LNCaP clone FGC (cell line): ENCODE measurements at places on chromosomes 3 and 15.

DNA sequence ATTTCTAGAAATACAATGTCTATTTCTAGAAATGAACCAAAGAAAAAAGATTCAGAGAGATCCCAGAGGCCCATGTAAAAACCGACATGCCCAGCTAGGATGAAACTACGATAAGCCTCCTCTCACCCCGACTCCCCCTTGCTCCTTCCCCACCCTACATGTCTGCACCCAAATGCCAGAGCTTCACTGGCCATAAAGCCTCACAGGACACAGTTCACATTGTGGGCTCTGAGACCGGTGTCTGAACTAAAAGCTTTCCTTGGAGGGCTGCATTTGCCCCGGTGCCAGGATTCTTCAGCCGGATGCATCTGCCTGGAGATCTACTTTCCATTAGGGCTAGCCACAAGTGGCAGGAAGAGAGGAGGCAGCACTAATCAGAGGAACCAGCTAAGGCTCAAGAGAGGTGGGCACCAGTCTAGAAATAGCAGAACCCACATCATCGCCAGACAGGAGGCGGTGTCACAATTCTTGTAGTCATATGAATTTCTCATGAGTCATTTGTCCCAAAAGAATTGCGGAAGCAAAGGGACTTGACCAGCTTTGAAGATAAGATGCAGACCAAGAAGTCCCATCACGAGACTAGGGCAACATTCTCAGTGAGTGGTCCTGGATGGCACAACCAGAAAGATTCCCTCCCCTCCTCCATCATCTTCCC is 353.6 kb downstream of the NTRK3 start:
- no peak for DNase-seq

DNA sequence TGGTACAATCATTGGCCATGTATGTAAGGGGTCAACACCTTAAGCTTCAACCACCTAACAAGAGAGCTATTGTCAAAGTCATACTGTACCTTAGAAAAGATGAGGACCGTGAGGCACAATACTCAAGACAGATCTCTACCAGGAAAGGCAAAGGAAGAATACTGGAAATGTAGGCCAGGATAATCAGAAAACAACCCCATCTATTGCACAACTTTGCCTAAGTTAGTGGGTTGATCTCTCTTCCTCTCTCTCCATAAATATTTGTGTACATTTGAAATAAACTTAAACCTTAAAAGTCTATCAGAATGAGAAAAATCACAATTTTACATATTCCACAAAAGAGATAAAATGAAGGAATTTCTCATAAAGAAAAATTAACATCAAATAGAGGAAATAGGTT is 556.9 kb downstream of the MECOM start:
- no peak for DNase-seq

GRCh38 chr3:8608791-8609467 is 35.7 kb downstream of the SSUH2 start:
- DNase-seq = no peak

DNA sequence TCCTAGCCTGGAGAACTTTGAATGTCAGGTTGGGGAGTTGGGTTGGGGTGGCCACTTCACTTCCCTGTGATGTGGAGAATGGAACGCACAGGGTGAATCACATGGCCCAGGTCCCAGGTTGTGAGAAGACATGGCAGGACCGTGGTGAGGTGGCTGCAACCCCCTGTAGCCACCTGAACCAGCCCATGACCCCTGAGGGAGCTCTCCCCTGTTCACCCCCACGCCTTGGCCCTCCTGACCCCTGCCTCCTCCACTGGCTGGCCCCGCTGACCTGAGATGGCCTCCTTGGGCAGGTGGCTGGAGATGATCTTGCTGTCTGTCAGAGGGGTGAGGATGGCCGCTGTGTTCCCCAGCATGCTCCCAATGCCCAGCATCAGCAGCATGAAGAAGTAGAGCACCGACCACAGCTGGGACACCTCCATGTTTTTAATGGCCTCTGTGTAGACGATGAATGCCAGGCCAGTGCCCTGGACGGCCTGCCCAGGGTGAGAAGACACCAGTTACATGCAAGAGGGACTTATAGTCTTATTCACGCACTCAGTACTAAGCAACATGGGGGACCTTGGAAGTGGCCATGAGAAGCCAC is 31.0 kb downstream of the SLC6A20 start:
- no peak for DNase-seq

GRCh38 chr3:33980252-33980651 is 181.8 kb downstream of the PDCD6IP start:
- peak; percentile 76 for DNase-seq

GRCh38 chr3:11236588-11237461 is 35.4 kb upstream of the ATG7 start:
- peak; percentile 77 for DNase-seq

- DNase-seq = no peak
Measured at GRCh38 chr3:192916371-192917027, 1.2 kb downstream of the MB21D2 start.

- no peak for DNase-seq
Measured at GRCh38 chr15:74951006-74951405, 5.6 kb downstream of the RPP25 start.

DNA sequence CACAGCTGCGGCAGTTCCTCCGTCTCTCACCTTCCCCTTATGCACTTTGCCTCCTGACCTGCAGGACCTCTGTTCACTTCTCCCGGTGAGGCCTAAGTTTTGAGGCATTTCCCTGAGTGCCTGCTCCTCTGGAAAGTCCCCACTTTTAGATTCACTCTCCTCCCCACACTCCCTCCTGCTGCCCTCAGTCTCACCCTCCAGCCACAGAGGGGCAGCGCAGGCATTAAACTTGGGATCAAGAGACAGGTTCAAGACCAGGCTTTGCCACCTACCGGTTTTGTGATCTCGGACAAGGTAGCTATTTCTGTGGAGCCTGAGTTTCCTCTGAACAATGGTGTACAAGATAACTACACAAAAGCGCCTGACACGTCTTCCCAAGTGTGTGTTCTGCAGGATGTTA is 19.4 kb downstream of the SLC6A11 start:
- no peak for DNase-seq
